ENCODE measurements at places on chromosomes 6 and 20. TPM values are rescaled to one million over a fixed set of nuclear protein-coding genes. Genes with fewer than 3 reads are reported as not detected.

The LTA gene
- total RNA-seq = not detected

The C6orf163 gene
- 0.34 TPM for total RNA-seq

DNA sequence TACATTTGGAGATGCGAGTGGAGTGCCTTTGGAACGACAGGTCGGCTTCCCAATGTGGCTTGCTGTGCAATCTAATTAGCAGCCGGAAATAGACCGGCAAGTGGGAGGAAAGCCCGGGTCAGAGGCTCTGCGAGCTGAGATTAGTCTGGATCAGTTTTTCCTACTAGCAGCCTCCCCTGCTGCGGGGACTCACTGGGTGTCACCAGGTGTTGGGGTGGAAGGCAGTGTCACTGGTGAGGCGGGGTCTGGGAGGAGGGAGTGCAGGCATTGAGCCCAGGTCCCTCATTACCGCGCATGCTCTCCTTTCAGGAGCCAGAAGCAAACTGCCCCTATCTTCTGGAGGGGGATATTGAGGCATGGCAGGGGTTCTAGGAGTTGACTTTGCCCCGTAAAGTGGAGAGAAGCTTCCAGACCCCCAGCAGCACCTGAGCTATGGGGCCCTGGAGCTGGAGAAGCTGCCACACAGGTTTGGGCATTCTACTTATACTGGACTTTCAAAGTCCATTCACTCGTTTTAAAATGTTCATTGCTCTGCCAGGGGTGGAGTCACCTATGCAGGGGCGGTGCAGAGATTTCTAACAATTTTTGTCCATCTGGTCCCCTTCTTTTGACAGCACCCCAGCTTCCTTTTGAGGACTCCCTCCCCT lies 11.0 kb downstream of the SULF2 start:
- DNase-seq = no peak

The CFAP61 gene
- not detected for total RNA-seq

DNA sequence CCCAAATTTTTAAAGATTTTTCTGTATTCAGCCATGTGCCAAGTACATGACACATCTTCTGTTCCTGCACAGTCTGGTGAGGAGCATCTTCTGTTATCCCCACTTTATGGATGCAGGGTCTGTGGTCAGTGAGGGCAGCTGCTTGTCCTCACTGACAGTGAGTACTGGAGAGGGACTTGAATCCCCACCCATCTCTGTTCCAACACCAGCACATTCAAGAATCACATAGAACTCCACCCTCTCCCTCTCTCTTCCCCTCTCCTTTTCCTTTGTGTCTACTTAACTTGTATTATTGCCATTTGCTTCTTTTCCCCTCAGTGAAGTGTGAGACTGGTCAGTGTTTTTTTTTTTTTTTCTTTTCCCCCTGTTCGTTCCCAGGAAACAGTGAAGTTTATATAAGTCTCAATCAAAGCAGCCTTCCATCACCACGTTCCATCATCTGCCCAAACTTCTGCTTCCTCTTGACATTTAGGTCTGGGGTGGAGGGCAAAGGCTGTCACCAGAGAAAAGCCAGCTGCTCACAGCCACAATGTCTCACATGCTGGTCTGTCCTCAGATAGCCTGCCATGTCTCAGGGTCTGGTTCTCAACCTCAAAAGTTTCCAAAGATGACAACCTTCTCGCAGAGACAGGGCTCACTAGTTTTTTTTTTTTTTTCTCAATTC lies 110.0 kb upstream of the SSTR4 start:
- no peak for DNase-seq

DNA sequence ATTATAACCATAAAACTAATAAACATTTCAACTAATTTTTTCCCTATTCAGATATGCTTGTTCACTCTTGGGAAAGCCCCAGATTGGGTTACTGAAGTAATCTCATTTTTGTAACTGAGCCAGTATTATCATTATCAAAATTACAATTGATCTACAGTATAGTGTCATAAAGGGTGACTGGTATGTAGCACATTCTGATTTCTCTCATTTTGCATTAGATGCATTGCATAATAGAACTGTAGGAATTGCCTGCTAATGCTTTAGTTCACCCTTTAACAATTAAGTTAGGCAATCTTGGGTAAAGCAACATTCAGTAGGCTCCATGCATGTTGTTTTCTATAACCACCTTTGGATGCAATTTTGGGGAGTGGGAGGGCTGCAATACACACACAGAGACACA lies 150.8 kb upstream of the FLRT3 start:
- DNase-seq = no peak

The ATP6V1G2 gene
- 4.9 TPM for total RNA-seq

GRCh38 chr6:88494401-88495140 lies 328.4 kb upstream of the CNR1 start:
- DNase-seq = no peak

DNA sequence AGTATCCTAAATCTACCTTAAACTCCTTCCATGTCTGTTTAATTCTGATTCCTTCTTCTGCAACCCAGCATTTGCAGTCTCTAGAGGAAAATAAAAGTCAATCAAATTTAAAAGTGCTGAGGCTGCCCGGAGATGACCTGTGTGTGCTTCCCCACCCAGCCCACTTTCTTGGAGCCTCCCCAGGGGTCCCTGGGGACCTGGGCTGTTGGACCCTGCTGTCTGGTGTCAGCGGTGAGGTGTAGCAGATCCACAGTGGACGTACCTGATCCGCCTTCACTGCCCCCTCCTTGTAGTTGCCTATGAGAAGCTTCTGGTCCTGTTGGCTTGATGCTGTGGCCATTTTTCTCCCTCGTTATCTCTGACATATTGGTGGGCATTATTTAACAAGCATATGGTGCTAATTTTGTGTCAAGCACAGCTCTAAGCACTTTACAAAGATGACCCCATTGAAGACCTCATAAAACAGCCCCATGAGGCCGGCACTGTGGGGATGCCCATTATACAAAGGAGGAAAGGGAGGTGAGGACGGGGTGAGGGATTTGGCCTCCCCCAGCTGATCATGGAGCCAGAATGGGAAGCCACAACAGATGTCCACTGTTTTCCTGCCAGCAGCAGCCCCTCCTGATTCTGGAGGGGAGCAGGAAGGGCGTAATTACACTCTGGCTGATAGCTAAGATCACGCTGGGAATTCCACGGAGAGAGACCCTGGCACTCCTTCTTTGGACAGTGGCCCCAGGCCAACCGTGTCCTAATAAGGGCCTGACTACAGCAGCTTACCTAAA lies 628.2 kb downstream of the CDH26 start:
- DNase-seq = peak; percentile 41

The ENPP1 gene
- not detected for total RNA-seq

GRCh38 chr6:69349771-69350170 lies 447.0 kb downstream of the LMBRD1 start:
- DNase-seq = peak; percentile 90

GRCh38 chr20:52681288-52681687 lies 290.9 kb upstream of the TSHZ2 start:
- DNase-seq = no peak

The CCM2L gene
- 52.6 TPM for total RNA-seq

DNA sequence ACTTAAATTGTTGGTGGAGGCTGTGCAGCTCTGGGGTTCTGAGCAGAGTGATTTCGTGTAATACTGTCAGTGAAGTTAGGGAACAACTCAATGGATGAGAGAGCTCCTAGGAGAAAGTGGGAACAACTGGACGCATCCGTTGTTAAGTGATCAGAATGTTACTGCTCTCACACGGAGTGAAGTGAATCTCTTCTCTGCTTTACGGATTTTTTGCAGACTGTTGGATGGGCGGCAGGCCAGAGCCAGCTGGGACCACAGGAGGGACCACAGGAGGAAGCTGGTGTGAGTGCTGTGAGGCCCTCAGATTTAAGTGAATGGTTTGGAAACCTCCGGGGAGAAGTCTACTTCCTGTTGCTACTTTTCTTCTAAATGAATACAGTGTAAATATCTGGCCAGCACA lies 23.7 kb upstream of the PPP1R14C start:
- no peak for DNase-seq

DNA sequence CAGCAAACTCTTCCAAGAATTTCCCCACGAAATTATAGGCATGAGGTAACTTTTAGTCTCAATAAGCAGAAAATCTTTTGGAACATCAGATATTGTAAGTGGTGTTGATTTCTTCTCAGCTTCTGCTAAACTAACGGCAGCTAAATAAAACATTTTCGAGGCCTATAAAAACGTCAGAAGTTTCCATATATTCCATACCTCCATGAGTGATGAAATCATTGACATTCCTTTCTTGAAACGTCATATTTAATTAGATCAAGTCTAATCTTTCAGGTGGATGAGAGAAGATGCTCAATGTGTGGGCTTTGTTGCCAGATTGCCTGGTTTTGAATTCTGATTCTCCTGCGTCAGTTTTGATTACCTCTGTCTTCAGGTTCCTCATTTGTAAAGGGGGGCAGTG lies 81.3 kb downstream of the CDC5L start:
- DNase-seq = no peak

GRCh38 chr6:33578164-33578563 lies 1.9 kb downstream of the BAK1 start:
- no peak for DNase-seq

DNA sequence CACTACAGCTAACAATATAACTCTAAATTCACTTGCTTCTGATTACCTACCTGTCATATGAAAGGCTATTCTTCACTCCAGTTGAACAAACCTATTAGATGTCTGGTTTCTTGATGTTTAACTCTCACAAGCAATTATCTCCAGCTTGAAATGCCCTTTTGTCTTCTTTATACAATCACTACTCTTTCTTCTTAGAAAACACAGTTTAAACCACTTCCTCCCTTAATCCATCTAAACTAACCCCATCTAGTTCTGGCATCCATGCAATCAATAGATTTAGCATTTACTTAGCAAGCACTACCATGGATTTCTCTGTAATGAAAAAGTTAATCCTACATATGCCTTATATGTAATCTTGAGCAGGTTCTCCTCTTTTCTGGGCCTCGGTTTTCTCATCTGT lies 127.3 kb downstream of the ATXN1 start:
- DNase-seq = no peak

The PYGB gene
- 63.3 TPM for total RNA-seq

DNA sequence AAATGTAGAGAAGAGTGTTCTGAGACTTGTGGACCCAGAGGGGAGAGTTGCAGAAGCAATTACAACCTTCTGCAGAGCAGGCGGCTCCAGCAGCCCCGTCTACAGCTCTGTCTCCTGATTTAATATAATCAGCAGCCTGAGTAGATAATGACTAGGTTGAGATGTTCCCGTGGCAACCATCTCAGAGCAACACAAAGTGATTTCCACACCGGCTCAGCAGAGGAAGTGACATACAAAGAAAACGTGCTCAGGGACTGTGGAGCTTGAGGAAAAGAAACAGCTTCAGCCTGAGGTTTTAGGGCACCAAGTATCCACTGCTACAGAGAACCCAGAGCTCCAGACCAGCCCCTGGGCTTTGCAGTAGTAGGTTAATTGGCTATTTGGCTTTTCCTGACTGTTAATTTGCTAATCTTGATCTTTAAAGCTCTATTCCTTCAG lies 136.4 kb downstream of the MTFR2 start:
- no peak for DNase-seq

GRCh38 chr6:125913864-125914351 lies 42.7 kb upstream of the HINT3 start:
- DNase-seq = no peak

- DNase-seq = no peak
Observed at GRCh38 chr20:1813674-1814635, 81.3 kb upstream of the SIRPA start.

DNA sequence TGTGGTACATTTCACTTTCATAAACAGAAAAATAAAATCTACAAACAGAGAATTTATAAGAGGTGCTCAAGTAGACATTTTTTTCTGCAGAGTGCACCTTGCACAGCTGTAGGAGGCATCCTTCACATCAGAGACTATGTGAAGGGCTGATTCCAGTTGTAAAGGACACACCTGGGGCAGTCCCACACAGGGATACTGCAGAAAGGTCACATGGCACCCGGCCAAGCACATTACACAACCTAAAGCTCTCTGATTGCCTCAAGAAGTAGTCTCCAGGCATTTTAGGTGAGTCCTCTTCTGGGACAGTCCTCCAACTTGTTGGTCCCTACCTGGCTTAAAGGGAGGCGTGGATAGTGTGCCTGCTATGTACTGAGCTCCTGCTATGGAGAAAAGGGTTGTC lies 502.9 kb upstream of the NOX3 start:
- DNase-seq = no peak

The SUMO4 gene
- not detected for total RNA-seq

DNA sequence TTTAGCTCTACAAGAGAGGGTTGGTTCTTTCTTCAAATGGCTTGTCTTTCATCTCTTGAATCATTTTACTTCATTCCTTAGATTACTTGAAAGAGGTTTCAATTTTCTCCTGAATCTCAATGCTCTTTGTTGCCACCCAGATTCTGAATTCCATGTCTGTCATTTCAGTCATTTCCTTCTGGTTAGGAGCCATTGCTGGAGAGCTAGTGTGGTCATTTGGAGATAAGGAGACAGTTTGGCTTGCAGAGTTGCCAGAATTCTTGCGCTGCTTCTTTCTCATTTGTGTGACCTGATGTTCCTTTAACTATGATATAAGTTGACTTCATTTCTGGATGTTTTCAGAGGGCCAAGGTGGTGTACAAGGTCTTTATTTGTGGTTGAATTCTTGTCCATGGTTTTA lies 157.8 kb downstream of the SLC22A3 start:
- no peak for DNase-seq

GRCh38 chr6:142481466-142481865 lies 179.7 kb downstream of the ADGRG6 start:
- DNase-seq = no peak

The TNF gene
- 0.14 TPM for total RNA-seq

DNA sequence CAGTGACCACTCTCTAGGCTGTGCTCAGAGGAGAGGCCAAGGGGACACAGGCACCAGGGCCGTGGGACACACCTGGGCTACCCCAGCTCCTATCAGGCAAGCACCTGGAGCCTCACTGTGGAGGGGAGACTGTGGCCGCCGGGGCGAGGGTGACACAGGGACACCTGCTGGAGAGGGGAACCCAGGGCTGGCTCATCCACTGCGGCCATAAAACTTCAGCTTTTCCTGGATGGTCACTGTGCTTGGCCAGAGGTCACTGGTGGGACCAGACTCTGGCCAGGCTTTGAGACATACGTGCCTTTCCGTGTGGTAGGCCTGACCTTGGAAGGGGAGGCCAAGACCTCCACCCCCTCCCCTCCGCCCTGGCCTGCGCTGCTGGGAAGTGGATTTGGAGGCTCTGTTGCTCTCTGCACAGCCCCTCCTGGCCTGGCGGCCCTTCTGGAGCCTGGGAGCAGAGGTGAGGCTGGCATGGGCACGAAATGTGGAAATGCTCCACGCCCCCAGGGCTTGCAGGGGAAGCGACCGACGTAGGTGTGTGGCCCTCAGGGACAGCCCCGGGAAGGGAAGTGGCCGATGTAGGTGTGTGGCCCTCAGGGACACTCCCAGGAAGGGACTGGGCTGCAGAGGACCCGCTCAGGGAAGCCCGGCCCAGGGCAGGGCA lies 42.9 kb upstream of the BHLHE23 start:
- DNase-seq = no peak

DNA sequence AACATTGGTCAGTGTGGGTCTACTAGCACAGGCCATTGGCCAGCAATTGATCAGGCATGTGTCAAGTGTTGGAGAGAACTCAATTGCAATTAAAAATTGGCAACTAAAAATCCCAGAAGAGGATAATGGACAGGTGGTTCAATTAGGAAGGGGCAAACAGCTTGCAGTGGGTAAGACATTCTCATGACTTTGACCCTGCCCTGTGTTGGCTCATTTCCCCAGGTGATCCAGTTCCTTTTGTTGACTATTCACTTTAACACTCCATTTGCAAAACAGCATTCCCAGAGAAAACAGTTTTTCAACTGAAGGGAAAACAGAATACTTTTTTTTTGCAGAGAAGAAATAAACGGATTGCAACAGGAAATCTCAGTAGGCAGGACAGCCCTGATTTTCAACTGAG lies 28.9 kb upstream of the SCGN start:
- no peak for DNase-seq

GRCh38 chr6:106161311-106161874 lies 75.3 kb downstream of the PRDM1 start:
- DNase-seq = no peak

- no peak for DNase-seq
Observed at GRCh38 chr6:154653385-154653784, 79.8 kb upstream of the SCAF8 start.

Data from G401 (cell line).